ENCODE measurements at places on chromosomes 2 and 18.

- H3K36me3 ChIP-seq, result no peaks in the 10 kb centered on the region
- H3K4me3 ChIP-seq, result no peak overlapping the region
- no peak for DNase-seq
- H3K27ac ChIP-seq, result no peak overlapping the region
- no peaks in the 10 kb centered on the region for H3K27me3 ChIP-seq
These were observed 278.5 kb downstream of the SRBD1 start for GRCh38 chr2:45332567-45332966.

GRCh38 chr2:139000131-139000785 lies 220.1 kb upstream of the NXPH2 start:
- DNase-seq, result no peak
- H3K4me1 ChIP-seq, result no peaks in the 10 kb centered on the region
- no peaks in the 10 kb centered on the region for H3K36me3 ChIP-seq
- H3K27me3 ChIP-seq, result no peaks in the 10 kb centered on the region
- no peak overlapping the region for H3K27ac ChIP-seq

DNA sequence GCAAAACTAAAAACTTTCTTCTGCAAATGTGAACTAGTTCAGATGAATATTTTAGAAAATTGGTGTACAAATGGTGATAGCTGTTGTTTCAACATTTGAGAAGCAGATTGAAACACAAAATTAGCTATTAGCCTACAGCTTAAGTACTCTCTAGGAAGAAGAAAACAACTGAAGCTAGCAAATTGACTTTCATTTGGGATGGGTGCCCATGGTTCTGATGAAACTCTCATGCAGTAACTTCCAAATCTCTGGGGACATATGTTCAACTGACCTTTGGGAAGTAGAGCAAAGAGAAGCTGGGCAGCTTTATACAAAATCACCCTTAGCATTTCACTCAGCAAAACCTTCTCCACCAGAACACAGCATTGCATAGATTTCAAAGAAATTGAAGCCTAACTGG lies 119.0 kb downstream of the GALNT13 start:
- H3K27ac ChIP-seq, result no peak overlapping the region
- no peaks in the 10 kb centered on the region for H3K4me1 ChIP-seq
- no peaks in the 10 kb centered on the region for H3K27me3 ChIP-seq
- no peak for DNase-seq
- H3K4me3 ChIP-seq, result no peak overlapping the region

DNA sequence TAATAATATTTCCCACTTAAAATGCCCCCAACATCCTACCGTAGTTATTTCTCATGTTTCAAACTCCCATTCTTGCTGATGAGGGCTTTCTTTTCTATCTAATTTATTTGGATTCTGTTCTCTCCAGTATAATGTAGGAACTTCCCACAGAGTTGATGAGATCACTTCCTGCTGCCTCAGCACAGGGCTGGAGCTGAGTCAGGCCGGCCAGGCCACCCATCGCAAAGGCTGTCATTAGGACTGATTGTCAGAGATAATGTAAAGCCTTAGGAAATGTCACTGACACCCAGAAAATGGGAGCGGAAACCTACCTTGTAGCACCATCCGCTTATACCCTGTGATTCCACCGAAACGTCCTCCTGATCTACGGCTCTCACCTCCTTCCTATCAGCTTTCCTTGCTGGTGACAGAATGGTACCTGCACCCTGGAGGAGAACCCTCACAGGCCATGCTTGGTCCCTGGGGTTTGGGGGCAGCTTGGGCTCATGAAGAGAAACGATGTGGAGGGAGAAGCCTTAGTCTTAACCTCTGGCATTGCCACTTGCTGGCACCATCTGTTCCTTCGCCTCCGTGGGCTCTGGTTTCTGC lies 672.8 kb upstream of the ID2 start:
- no peaks in the 10 kb centered on the region for H3K27me3 ChIP-seq
- no peak for DNase-seq
- no peaks in the 10 kb centered on the region for H3K4me1 ChIP-seq
- H3K36me3 ChIP-seq, result no peaks in the 10 kb centered on the region

DNA sequence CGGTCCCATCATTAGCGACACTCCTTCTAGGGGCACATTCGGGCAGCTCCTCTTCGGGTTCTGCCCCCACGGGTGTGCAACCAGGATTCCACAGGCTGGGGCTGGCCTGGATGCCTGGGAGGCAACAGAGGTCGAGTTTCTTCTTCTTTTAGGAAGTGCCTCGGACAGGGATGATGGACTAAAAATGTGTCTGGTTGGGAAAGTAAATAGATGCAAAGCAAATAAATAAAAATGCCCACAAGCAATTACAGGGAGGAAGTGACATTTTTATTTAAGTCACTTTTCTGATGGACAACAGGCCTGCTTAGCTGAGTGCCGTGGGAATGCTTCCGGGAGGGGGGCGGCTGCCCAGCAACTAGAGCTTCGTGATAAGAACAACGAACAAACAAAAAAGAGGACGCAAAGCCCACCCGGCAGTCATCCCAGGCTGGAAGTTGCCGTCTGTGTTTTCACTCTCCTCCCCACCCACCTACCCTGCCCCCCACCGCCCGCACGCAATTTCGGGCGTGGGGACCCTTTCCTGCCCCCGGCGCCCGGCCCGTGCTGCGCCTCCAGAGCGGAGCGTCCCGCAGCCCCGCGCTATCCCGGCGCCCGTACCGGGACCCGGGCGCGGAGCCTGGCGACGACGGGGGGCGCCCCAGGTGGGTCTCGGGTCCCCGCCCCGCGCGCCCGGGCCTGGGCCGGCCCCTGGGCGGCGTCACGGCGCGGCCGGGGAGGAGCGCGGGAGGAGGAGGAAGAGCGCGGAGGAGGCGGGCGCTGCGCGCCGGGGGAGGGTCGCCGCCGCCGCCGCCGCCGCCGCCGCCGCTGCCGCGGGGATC lies 412 bp upstream of the NCK2 start:
- H3K36me3 ChIP-seq, result no peaks in the 10 kb centered on the region
- peaks cover 7% of the 10 kb centered on the region for H3K4me1 ChIP-seq
- no peaks in the 10 kb centered on the region for H3K27me3 ChIP-seq
- H3K27ac ChIP-seq, result peak overlapping the region; percentile 94
- DNase-seq, result no peak

- no peaks in the 10 kb centered on the region for H3K36me3 ChIP-seq
- H3K4me1 ChIP-seq, result no peaks in the 10 kb centered on the region
- no peak overlapping the region for H3K4me3 ChIP-seq
- no peaks in the 10 kb centered on the region for H3K27me3 ChIP-seq
- no peak overlapping the region for H3K27ac ChIP-seq
- DNase-seq, result no peak
These were observed 12.0 kb downstream of the EXOC6B start for GRCh38 chr2:72813841-72814240.

- H3K36me3 ChIP-seq, result no peaks in the 10 kb centered on the region
- no peaks in the 10 kb centered on the region for H3K4me1 ChIP-seq
- H3K27me3 ChIP-seq, result no peaks in the 10 kb centered on the region
- no peak overlapping the region for H3K27ac ChIP-seq
- no peak overlapping the region for H3K4me3 ChIP-seq
These were observed 29.3 kb upstream of the CEP68 start for GRCh38 chr2:65026704-65027464.

- H3K27ac ChIP-seq, result peak overlapping the region; percentile 32
- no peak for DNase-seq
- no peaks in the 10 kb centered on the region for H3K27me3 ChIP-seq
- H3K4me1 ChIP-seq, result peaks cover 7% of the 10 kb centered on the region
- no peaks in the 10 kb centered on the region for H3K36me3 ChIP-seq
- no peak overlapping the region for H3K4me3 ChIP-seq
These were observed 170.5 kb downstream of the FMNL2 start for GRCh38 chr2:152505495-152505906.

DNA sequence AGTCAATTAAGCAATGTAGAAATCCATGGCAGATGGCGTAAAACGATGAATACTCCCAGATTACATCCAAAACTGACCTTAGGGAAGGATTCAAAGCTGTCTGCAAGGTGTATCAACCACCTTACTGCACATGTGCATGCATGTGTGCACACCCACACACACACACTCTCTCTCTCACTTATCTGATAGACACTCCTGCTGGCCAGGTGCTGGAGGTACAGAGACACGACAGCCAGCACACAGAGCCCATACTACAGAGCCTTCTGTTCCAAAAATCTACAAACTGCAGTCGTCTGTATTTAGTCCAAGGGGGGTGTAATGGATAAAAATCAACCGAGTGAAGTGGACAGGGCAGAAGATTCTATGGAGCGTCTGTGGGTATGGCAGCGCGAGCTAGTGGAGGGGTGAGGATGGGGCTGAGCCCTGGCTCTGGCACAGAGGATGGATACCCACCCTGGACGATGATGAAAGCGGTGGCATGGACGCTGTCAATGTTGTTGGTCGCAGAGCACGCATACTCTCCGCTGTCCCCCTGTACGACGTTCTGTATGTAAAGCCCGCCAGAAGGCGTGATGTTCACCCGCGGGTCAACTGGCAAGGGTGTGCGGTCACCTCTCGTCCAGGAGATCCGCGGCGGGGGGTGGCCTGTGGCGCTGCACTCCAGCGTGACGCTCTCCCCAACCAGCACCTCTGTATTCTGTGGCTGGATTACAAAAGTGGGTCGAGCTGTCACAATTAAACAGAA lies 78.4 kb downstream of the PXDN start:
- H3K36me3 ChIP-seq, result peaks cover 60% of the 10 kb centered on the region
- H3K4me3 ChIP-seq, result no peak overlapping the region
- H3K4me1 ChIP-seq, result no peaks in the 10 kb centered on the region
- no peak overlapping the region for H3K27ac ChIP-seq
- no peak for DNase-seq
- H3K27me3 ChIP-seq, result no peaks in the 10 kb centered on the region

DNA sequence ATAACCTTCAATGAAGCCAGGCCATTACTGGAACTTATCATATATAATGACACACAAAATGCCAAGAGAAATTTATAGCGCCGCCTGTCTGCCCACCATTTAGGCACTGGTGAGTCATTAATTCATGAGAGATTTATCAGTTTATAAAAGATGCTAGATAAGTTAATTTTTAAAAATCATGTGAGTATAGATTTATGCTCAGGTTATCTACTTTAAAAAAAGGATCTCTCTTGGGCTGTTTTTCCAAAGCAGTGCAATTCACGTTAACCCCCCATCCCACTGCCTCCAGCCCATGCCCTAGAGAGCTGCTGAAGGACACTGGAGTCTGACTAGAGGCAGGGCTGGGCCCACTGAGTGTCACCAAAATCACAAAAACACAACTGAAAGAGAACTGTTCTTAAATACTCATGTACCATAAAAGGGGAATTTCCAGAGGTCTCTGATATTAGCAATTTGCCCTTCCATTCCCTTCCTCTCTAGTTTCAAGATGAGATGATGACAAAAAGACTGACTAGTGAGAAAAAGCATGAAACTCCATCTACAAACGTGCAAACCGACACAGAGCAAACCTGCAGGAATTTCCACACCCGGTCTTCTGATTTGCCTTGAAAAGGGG lies 160.8 kb downstream of the BCL2 start:
- no peak for DNase-seq
- no peak overlapping the region for H3K4me3 ChIP-seq
- H3K27ac ChIP-seq, result peak overlapping the region; percentile 83

- DNase-seq, result no peak
- no peak overlapping the region for H3K4me3 ChIP-seq
- H3K4me1 ChIP-seq, result no peaks in the 10 kb centered on the region
- no peaks in the 10 kb centered on the region for H3K36me3 ChIP-seq
These were observed 2156.0 kb upstream of the PIK3C3 start for GRCh38 chr18:39799006-39799405.

DNA sequence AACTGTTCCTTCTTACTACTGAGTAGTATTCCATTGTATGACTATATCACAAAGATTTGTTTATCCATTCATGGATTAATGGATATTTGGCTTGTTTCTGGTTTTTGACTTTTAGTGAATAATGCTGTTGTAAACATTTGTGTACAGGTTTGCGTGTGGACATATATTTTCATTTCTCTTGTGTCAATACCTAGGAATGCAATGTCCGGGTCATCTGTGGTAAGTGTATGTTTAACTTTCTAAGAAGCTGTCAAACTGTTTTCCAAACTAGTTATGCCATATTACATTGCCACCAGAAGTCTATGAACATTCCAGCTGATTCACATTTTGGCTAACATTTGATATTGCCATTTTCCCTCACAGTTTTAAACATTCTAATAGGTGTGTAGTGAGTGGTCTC lies 29.1 kb upstream of the SLC16A14 start:
- no peak overlapping the region for H3K27ac ChIP-seq
- no peak overlapping the region for H3K4me3 ChIP-seq
- DNase-seq, result no peak
- H3K27me3 ChIP-seq, result no peaks in the 10 kb centered on the region
- H3K4me1 ChIP-seq, result no peaks in the 10 kb centered on the region

- DNase-seq, result no peak
- H3K36me3 ChIP-seq, result peaks cover 6% of the 10 kb centered on the region
- H3K4me3 ChIP-seq, result peak overlapping the region; percentile 87
- H3K27me3 ChIP-seq, result no peaks in the 10 kb centered on the region
- peaks cover 26% of the 10 kb centered on the region for H3K4me1 ChIP-seq
- peak overlapping the region; percentile 94 for H3K27ac ChIP-seq
These were observed 340 bp downstream of the SLC40A1 start for GRCh38 chr2:189580241-189580651.

DNA sequence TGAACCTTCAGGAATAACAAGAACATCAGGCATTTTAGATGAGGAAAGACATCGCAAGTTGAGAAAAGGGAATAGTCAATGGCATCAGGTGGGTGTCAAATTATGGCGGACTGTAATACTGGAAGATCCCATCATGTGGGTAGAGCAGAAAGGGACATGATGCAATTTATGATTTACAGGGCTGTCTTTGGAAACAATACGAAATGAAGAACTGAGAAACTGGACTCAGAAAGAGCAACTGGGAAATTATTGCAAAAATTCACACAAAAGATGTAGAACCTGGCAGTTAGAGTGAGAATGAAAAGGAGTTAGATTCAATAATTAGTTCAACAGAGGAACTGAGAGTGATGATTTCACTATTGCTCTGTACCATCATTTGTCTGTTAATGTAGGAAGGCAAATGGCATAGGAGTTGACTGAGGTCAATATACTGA lies 1635.0 kb upstream of the ACVR2A start:
- H3K4me1 ChIP-seq, result no peaks in the 10 kb centered on the region
- no peaks in the 10 kb centered on the region for H3K36me3 ChIP-seq
- H3K4me3 ChIP-seq, result no peak overlapping the region

DNA sequence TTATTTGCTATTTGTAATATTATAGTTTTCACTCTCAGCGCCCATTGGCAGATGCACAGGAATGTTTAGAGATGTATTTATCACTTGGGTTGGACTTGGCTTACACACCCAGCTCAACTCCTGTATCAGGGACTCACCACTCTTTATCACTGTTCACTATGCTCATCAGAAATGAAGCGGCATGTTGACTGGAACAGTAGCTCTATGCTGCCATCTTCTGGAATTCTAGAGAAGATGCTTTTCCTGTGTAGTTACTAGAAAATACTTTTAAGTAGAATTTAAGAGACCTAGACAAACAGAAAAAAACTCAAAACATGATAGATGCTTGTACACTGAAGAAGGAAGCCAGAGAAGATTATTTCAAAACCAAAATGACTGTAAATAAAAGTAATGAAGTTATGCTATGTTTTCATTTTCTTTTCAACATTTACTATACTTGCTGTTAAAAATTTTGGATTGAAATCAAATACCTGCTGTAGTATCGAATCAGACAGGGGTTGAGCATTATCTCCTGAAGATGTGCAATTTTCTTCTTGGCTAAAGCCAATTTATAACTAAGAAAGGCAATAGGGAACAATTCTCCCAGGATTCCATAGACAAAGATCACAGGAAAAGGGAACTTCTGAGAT lies 47.4 kb upstream of the NXPH2 start:
- no peaks in the 10 kb centered on the region for H3K27me3 ChIP-seq
- DNase-seq, result no peak
- no peaks in the 10 kb centered on the region for H3K36me3 ChIP-seq
- H3K27ac ChIP-seq, result no peak overlapping the region
